ENCODE measurements at places on chromosomes 2 and 18.

- DNase-seq: no peak
Measured at GRCh38 chr18:26021061-26021754, 69.2 kb downstream of the SS18 start.

DNA sequence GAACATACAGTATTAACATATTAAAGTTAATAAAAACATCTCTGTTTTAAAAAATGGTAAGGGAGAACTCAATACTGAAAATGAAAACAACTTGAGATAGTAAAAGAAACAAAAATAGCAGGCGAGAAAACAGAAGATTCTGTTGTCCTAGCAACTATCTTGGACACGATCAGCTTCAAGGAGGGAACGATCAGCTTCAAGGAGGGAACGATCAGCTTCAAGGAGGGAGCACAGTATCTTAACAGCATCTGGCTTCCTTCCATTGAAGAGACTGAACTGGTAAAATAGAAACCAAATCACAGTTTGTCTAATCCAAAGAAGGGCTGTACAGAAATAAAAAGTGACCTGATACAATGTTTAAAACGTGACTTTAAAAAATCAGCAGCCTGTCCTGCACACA is 51.8 kb downstream of the NDUFA10 start:
- DNase-seq: no peak

- DNase-seq: no peak
Measured at GRCh38 chr18:36075862-36076587, 8.7 kb upstream of the RPRD1A start.

GRCh38 chr2:39068299-39069135 is 52.3 kb downstream of the SOS1 start:
- DNase-seq: no peak

GRCh38 chr2:75894170-75894569 is 183.5 kb upstream of the GCFC2 start:
- no peak for DNase-seq

GRCh38 chr2:208280234-208280633 is 14.2 kb downstream of the PIKFYVE start:
- DNase-seq: no peak

DNA sequence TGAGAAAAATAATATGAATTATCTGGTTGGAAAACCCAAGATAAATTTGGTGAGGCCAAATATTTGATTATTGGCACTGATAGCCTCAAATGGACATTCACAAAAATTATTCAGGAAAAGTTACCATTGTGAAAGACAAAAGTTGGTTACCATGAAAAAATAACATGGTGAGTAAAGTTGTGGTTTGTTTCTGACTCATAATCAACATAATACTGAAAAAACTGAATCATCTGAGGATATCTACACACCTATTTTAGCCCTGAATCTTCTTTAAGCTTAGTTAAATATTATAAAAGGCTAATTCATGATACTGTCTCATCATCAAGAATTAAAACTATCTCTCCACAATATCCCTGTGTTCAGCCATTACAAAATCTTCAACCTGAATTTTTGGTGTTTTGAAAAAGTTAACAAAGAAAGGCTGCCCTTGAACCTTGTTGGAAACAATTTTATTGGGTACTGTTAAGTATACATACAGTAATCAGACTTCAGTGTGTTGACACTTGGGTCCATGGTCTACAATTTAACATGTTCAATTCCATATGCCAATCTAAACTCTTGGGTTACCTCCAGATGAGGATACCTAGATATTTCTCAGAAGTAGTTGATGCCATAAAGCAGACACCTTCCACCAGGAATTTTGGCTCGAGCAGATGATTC is 607.5 kb upstream of the SLC39A10 start:
- no peak for DNase-seq
